ENCODE measurements at places on chromosomes 7 and 10.
A peak's percentile ranks its signal among the peaks of the same experiment; 100 is the strongest.

- DNase-seq: no peak
Observed at GRCh38 chr7:151940048-151940811, 16.0 kb upstream of the GALNTL5 start.

- no peak for DNase-seq
Observed at GRCh38 chr10:75894761-75895160, 463.3 kb downstream of the LRMDA start.

DNA sequence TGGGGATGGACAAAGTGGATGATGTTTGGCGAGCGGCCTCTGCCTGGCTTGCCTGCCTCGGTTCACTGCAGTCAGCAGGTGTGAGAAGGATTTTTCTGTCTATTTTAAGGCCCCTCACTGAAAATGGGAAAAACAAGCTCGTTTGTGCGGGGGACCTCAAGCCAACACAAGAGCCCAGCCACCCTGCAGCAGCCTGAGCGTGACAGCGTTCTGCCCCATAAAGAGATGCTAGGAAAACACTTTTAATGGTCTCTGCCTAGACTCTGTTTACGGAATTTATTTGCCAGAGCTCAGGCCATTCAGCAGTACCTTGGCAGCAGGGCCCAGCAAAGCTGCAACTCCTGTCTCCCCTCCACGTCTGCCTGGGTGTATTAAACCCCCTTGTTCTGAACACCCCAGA is 131.7 kb downstream of the GRK5 start:
- DNase-seq: no peak

- DNase-seq: no peak
Observed at GRCh38 chr10:98916526-98917125, 319.0 kb downstream of the HPSE2 start.

- DNase-seq: no peak
Observed at GRCh38 chr7:38873433-38873832, 35.6 kb downstream of the VPS41 start.

GRCh38 chr10:37703833-37704382 is 153.5 kb downstream of the ZNF248 start:
- no peak for DNase-seq

DNA sequence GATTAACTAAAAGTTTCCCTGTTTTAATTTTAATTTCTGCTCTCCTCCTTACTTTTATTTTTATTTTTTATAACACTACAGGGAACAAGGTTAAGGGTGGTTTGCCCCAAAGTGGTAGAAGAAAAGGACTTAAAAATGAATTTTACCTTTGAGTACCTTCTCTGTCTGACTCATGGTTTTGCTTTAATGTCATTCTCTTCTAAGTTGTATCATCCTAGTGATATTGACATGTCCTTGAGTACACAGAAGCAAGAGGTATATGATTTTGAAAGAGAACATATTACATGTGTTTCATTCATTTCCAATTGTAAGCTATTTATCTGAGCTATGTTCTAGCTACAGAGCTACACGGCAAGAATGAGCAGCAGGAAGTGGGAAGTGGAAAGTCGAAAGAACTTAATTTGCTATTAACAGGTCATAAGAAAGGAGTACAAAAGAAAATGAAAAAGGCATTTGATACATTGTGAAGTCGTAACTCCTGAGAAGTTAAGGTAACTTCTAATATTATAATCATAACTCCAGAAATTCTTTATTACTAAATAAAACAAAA is 112.5 kb downstream of the SEMA3A start:
- no peak for DNase-seq

DNA sequence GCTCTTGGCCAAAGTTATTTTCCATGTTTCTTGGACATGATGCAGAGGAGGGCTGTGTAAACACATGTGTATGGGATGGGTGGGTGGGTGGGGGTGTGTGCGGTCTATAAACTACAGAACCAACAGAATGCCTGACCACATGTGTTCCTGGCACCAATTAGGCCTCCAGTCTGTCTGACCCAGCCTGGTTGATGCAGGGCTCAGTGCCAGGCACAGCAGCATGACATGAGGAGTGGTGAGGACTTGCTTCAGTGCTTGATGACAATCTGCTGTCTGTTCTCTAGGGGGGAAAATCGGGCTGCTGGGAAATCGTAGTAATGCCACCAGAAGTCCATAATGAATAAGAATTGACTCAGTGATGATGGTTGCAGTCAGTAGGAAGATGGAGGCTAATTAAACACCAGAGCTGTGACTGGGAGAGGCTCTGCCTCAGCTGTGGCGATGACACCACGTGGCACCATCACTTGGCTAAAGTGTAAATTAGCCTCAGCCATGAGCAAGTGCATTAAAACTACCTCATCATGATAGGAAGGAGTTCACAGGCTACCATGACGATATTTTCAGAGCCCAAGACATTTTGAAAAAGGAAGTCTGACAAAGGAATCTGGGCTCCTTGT is 260.1 kb upstream of the PODXL start:
- DNase-seq: no peak

DNA sequence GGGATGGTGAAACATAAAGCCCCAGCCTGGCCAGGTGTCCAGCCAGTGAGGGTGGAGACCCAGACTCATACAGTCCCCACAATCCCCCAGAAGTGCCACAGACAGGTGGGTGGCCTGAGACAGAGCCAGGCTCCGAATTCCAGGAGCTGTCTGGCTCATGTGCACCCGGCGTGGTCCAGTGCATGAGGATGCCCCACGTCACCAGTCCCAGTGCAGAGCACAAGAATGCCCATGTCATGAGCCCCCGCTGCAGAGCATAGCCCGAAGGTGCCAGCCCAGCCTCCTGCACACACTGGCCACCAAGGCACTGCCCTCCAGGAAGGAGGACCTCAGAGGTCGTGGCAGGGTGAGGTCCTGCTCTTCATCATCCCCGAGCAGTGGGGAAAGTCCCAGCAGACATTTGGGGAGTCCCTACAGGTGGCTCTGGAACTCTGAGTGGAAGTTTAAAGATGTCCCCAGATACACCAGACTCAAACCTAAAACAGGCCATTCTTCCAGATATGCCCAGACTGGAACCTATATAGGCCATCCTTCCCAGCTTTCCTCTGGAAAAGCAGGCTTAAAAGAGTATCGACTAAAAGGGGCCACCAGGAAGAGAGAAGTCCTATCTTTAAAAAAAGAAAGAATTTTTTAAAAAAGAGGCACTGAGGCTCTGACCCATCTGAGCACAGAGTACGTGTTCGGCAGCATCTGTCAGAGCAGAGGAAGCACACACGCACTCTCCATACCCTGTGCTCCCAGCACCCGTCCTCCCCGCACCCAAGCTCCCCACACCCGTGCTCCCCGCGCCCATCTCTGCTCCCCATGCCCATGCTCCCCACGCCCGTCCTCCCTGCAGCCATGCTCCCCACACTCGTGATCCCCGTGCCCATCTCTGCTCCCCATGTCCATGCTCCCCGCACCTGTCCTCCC is 11.5 kb downstream of the DIP2C start:
- no peak for DNase-seq

DNA sequence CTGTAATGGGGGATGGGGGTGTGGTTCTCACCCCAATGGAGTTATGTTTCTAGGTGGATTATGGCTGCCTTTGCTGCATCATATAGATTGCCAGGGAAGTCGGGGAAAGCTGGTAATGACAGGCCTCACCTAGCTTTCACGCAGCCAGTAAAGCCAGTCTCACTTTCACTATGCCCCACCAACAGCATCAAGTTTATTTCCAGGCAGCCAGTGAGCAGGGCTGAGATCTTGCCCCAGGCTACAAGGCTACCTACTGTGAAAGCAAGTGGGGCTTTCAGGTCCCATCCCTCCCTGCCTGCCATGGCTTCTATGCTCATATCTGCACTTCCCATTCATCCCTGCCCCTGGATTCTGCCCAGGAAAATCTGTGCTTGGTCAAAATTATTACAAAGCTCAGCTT is 61.7 kb upstream of the NXPH1 start:
- no peak for DNase-seq

- DNase-seq: peak; percentile 56
Observed at GRCh38 chr7:32204361-32205018, 134.3 kb upstream of the PDE1C start.

DNA sequence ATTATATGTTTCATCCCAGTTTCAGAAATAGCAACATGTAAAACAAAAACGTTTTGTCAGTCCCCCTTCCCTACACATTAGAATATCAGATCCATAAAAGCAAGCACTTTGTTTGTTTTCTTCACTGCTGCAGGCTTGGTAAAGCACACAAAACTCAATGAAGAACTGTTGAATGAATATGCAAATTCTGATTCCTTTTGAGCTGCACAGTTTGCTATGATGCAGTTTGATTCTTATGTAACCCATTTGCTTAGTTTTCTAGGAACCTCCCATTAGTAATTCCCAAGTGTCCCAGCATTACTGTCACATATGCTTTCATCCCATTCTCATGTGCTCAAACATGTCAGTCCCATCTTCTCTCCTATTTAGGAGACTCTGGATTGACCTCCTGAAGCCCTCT is 26.1 kb upstream of the CHCHD3 start:
- no peak for DNase-seq

- no peak for DNase-seq
Observed at GRCh38 chr7:153383781-153384180, 624.2 kb downstream of the ACTR3B start.

DNA sequence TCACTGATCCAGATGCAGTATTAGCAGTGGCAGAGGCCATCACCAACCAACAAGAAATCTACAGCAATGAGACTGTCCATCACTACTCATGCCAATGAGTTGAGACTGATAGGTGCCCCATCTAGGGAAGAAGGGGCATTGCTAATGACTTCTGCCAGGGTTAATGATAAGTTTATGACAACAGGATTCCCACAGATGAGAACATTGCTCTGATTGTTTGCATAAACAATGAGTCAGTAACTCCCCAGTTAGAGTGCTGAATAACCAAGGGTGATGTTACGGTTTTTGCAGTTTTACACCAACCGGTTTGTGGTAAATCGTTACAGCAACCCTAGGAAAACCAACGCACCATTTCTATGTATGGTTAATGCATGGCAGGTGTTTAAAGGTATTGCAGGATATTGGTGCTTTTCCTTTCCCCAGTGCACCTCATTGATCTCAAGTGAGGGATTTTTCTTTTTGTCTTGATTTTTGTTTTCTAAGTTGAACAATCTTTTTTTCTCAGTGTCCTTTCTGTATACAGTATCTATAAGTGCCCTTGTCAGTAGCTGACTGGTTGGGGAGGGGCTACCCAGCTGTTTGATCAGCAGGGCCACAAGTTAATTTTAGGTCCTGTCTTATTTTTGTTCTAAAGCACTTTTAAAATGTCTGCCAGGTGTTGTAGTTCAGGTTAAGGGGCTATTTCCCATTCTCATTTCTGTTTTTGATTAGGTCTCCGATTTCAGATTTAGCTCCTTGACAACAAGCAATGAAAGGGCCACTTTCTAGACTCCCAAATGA is 3.9 kb upstream of the CSGALNACT2 start:
- DNase-seq: no peak

DNA sequence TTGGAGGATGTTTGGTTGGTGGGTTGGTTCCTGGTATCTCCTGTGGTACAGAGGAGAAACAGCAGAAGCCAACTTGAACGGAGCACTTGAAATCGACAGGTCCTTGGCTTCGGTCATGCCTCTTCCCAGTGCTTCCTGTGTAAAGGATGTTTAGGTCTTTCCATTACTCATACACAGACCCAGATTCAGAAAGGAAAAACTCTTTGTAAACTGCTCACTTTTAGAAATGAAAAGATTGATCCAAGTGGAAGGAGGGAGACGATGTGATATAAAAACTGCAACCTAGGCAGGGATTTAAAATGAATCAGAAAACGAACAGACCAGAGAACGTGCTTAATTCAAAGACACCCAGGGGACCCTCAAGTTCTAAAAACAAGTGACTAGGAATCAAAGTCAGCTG is 338.4 kb downstream of the GALNT17 start:
- DNase-seq: no peak

GRCh38 chr10:25561758-25562157 is 372.3 kb upstream of the MYO3A start:
- DNase-seq: no peak

DNA sequence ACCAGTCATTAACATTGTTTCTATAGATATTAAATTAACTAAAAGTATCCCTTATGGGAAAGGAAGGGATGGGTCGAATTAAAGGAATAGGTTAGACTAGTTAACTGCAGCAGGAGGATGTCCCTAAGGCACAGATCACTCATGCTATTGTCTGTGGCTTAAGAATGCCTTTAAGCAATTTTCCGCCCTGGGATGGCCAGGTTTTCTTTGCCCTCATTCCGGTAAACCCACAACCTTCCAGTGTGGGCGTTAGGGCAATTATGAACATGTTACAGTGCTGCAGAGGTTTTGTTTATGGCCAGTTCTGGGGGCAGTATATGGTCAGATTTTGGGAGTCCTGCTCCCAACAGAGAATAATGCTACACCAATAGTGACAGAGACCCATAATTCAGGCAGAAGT is 139.3 kb upstream of the CDK13 start:
- DNase-seq: no peak

- DNase-seq: no peak
Observed at GRCh38 chr7:148014541-148014940, 576.0 kb upstream of the C7orf33 start.

GRCh38 chr10:101995451-101996063 is 60.4 kb downstream of the ARMH3 start:
- DNase-seq: no peak

GRCh38 chr7:139647814-139648390 is 124.4 kb downstream of the CLEC2L start:
- DNase-seq: no peak

DNA sequence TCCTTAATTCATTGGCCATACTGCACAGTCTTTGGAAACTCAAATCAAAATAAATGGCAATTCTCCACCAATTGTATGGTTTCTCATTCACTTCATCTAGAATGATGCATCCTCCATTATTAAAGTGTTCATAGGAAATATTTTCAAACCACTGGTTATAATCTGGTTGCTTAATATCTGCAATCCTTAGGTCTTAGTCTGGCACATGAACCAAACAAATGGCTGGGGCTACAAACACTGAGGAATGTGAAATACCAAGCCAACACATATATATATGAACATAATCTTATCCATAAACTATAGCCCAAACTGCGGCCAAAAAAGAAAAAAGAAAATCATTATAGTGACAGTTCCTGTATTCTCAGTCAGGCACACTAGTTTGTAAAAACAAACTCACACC is 5.7 kb upstream of the MSS51 start:
- no peak for DNase-seq

- no peak for DNase-seq
Observed at GRCh38 chr10:132988988-132989387, 46.6 kb upstream of the CFAP46 start.

- DNase-seq: no peak
Observed at GRCh38 chr7:103524042-103524907, 78.3 kb upstream of the SLC26A5 start.

- no peak for DNase-seq
Observed at GRCh38 chr7:81506609-81507008, 263.2 kb downstream of the HGF start.

DNA sequence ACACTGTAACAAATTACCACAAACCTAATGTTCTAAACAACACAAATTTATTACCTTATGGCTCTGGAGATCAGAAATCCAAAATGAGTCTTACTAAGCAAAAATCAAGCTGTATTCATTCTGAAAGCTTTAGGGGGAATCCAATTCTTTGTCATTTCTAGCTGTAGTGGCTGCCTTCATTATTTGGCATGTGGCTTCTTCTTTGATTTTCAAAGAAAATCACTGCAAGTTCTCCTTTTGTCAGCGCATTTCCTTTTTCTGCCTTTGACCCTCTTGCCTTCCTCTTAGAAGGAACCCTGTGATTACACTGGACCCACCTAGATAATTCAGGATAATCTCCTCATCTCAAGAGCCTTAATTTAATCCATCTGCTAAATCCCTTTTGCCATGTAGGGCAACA is 36.9 kb downstream of the ZPBP start:
- no peak for DNase-seq

All from NCI-H2171 (cell line).